Dermis blood vessel endothelial cell (primary cell): ENCODE measurements at places on chromosomes 4 and X. TPM values are rescaled to one million over a fixed set of nuclear protein-coding genes. Genes with fewer than 3 reads are reported as not detected.

GRCh38 chr4:155904331-155904730 is 835 bp downstream of the TDO2 start:
- no peak for DNase-seq

DNA sequence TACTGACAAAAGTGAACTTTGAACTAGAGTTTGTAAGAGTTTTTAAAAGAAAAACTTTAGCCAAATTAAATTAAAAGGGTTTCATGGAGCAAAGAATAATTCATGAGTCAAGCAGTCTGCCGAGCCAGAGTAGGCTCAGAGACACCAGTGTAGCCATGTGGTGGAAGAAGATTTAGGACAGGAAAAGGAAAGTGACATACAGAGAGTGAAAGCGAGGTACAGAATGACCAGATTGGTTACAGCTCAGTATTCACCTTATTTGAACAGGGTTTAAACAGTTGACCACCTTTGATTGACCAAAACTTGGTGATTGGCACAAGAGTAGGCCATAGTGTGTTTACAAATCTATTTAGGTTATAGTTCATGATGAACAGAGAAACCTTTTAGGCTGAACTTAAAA is 377.8 kb downstream of the KLHL4 start:
- DNase-seq, result no peak

- DNase-seq, result peak; percentile 91
Measured at GRCh38 chr4:101020956-101021355, 326.4 kb downstream of the PPP3CA start.

DNA sequence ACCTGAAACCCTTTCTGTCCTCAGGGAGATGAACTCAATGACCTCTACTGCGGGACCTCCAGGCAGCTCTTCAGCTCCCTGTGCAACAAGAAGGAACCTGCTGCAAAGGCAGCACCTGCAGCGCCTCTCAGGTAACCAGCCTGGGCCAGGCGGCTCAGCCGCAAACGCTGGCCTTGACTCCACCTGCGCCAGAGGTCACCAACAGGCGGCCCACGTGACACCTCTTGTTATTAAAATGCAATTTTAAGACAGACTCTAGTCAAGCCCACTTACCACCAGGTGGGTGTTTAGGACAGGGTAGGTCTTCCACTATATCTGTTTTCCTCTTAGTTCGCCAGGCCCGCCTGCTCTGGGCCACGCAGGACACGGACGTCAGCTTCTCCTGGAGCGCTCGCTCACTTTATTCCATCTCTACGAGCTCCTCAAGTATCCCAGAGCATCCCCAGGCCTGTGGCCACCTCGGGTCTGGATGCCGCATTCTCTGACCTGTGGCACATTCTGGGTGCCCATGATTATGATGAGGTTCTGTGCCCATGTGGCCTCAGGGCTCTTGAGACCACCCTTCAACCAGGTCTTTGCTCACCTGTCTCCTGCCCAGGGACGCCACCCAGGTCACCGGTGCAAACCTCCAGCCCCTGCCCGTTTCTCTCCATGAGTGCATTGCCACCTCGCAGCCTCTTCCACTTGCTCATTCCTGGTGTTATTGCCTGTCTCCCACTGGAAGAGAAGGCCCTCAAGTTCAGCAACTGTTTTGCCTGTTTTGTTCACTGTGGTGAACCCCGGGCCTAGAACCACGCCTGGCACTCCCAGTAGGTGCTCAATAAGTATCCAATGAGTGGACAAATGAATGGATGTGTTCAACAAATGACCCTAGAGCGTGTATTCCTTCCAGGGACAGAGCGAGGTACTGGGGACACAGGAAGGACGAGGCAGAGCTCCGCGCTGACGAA is 32.8 kb upstream of the JAKMIP1 start:
- DNase-seq, result no peak

DNA sequence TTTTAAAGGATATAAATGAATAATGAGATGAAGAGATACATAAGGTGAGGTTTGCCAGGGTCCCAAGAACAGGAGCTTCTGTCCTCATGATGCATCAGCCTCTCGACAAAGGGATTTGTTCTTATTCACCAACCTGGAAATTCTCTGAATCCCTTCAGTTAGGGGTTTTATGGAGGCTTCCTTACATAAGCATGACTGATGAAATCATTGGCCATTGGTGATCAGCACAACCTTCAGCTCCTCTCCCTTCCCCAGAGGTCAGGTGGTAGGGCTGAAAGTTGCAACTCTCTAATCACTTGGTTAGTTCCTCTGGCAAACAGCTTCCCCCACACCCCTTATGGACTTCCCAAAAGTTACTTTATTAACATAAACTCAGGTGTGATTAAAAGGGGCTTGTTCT is 222.0 kb downstream of the SPRY1 start:
- no peak for DNase-seq

DNA sequence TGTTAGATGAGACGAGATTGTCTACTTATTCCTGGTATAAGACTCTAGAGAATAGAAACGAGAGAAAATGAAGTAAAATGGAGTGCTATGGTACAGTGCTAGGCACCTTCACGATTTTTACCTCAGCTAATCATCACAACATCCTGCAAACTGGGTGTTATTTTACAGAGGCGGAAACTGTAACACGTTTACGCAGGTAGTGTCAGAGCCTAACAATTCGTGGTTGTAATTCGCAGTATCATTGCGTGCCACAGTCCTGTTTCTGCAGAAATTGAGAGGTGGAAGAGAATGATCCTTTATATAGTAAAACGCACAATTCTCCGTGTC is 383 bp upstream of the TBC1D19 start:
- DNase-seq, result no peak

DNA sequence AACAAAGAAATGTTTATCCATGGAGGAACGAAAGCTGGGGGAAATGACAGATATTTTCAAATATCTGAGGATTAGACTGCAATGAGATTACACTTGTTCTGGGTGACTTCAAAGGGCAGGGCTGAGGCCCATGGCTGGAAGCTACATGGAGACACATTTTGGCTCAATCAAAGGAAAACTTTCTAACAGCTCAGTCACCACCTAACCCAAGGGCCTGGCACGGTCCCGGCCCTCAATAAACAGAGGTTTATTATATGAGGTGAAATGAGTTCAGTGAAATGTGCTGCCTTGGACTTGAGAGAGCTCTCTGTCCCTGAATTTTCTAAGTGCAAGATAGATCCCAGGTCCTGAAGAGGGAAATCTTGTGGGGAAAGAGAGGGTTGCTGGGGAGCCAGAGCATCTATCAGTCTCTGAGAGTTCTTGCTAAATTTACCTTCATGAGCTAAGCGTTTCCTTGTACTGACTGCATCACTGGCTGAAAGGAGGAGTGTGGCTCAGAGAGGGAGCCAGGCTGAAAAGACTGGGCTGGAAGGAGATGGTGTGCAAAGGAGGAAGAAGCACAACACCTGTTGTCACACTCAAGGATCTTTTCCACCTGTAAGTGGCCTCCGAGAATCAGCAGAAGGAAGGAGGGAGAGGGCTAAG is 2.0 kb upstream of the RIPPLY1 start:
- DNase-seq, result no peak

- DNase-seq, result no peak
Measured at GRCh38 chrX:63751481-63751880, 33.5 kb downstream of the ARHGEF9 start.

GRCh38 chr4:57184378-57185029 is 74.3 kb upstream of the IGFBP7 start:
- DNase-seq, result no peak

DNA sequence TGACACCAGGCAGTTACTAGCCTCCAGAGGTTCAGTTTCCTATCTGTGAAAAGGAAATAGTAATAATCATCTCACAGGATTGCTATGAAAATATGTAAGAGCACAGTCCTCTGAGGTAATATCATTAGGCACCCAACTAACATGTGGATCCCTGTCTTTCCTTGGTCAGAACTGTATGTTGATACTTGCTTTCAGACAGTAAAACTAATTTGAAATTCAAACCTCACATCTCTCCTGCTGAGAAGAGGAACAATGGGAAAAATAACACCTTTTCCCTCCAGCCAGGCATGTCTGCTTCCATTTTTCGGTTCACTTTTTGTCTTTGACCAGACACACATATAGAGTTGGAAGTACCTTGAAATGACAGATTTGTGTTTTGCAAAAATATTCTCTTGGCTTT is 262.7 kb downstream of the IL15 start:
- no peak for DNase-seq

DNA sequence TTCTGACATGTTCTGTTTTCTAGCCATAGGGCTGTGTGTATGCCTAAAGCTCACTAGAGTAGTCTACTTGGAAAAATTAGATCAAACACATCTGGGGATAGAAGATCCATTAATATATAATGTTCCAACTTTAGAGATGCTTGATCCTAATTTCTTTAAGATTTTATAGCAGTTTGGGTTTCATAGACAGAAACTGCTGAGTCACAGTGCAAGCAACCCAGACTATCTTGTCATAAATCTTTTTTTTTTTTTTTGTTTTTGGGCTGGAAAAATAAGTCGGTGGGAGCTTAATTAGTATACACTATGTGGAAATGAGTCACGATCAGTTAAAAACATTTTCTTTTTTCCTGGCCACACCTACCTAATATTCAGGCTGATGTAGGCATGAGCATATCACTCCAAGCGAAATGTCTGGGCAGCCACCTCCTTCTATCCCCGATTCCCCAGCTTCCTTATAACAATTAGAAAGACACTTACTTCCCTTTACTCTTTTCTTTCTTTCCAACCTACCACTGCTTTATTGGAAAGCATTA is 58.2 kb upstream of the CASK start:
- DNase-seq, result no peak

DNA sequence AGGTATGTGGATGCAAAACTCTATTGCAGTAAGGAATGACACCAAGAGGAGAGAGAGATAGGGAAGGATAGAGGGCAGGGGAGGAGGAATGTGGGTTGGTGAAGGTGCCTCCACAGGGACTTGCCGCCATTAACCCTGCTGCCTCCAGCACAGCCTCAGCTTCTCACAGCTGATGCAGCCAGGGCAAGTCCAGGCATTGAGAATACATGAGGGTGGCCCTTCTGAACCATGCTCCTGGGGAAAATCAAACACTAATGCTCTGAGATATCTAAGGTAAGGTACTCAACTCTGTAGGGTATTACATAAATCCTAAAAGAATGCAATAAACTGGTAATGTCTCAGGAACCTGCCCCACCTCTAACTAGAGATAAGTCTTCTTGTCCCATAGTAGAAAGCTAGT is 28.7 kb downstream of the UGT2B7 start:
- no peak for DNase-seq

The ACOX3 gene
- 29.3 and 44.2 TPM in 2 replicates for total RNA-seq

The SRPX gene
- total RNA-seq, result 104 and 123 TPM in 2 replicates

The SATL1 gene
- total RNA-seq, result not detected in 2 replicates

The SMR3A gene
- not detected in 2 replicates for total RNA-seq
